ENCODE measurements at places on chromosomes 6 and 20. TPM values are rescaled to one million over a fixed set of nuclear protein-coding genes. Genes with fewer than 3 reads are reported as not detected.

VSX1 gene
- not detected for total RNA-seq

GRCh38 chr6:126526996-126527606 is 187.2 kb downstream of the CENPW start:
- no peak overlapping the region for H3K4me3 ChIP-seq
- no peak overlapping the region for H3K27ac ChIP-seq
- no peak for DNase-seq
- H3K4me1 ChIP-seq = peaks cover 2% of the 10 kb centered on the region

DNA sequence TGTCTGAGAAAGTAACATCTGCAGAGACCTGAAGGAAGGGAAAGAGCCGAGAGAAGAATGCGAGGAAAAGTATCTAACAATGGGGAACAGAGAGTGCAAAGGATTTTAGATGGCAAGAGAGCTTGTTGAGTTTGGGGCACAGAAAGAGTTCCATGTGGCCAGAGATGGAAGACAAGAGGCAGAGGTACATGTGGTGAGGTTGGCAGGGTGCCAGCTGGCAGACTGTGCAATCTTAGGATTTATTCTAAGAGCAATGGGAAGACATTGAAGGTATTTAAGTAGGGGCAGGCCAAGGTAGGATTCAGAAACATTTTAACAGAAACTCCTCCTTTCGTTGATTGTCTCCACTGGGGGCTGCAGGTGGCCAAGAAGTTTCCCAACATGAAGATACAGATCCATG is 20.4 kb upstream of the LBP start:
- H3K4me3 ChIP-seq = no peak overlapping the region
- H3K27me3 ChIP-seq = peaks cover 4% of the 10 kb centered on the region
- no peak for DNase-seq
- H3K4me1 ChIP-seq = no peaks in the 10 kb centered on the region

DNA sequence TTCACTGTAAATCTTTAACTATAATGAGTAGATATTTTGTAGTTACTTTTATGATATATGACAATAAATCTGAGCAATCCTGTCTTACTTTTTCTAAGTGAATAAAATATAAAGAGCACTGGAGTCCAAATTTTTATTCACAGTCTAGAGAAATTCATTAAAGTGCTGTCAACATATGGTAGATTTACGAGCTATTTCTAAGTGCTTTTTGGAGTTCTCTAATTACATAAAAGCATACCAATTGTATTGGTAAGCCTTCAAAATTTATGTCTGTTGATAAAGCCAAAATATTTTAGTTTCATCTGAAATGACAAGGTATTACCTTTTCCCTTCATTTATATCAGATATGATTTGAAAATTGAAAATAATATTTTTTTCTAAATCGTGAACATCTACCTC is 75.4 kb downstream of the MAN1A1 start:
- no peak overlapping the region for H3K27ac ChIP-seq
- no peaks in the 10 kb centered on the region for H3K27me3 ChIP-seq
- H3K4me1 ChIP-seq = peaks cover 2% of the 10 kb centered on the region
- H3K36me3 ChIP-seq = peaks cover 56% of the 10 kb centered on the region
- no peak overlapping the region for H3K4me3 ChIP-seq

GRCh38 chr6:34238585-34239499 is 2.2 kb downstream of the HMGA1 start:
- no peak for DNase-seq
- no peaks in the 10 kb centered on the region for H3K27me3 ChIP-seq
- peak overlapping the region; percentile 86 for H3K27ac ChIP-seq
- peak overlapping the region; percentile 91 for H3K4me3 ChIP-seq

GRCh38 chr20:57704245-57704644 is 5.6 kb downstream of the PMEPA1 start:
- no peak overlapping the region for H3K4me3 ChIP-seq
- H3K27me3 ChIP-seq = peaks cover 42% of the 10 kb centered on the region

DNA sequence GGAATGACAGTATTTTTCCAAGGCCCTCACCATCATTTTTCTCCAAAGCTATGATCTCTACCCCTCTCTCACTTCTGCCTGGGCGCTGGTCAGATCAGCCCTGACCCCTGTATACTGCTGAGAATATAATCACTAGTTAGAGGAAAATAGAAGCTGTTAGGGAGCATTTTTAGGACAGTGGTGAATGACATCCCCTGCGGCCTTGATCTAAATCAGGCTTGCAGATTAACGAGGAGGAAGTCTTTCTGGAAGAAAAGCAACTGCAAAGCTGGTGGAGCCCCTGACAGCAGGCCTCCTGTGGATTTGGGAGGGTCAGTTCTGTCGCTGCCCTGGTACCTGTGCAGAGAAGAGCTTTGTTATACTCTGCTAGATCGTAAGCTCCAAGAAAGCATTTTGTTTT is 107.9 kb downstream of the RPP40 start:
- no peak for DNase-seq
- H3K4me1 ChIP-seq = no peaks in the 10 kb centered on the region
- no peak overlapping the region for H3K27ac ChIP-seq
- H3K27me3 ChIP-seq = no peaks in the 10 kb centered on the region
- H3K36me3 ChIP-seq = peaks cover 51% of the 10 kb centered on the region
- no peak overlapping the region for H3K4me3 ChIP-seq

DNA sequence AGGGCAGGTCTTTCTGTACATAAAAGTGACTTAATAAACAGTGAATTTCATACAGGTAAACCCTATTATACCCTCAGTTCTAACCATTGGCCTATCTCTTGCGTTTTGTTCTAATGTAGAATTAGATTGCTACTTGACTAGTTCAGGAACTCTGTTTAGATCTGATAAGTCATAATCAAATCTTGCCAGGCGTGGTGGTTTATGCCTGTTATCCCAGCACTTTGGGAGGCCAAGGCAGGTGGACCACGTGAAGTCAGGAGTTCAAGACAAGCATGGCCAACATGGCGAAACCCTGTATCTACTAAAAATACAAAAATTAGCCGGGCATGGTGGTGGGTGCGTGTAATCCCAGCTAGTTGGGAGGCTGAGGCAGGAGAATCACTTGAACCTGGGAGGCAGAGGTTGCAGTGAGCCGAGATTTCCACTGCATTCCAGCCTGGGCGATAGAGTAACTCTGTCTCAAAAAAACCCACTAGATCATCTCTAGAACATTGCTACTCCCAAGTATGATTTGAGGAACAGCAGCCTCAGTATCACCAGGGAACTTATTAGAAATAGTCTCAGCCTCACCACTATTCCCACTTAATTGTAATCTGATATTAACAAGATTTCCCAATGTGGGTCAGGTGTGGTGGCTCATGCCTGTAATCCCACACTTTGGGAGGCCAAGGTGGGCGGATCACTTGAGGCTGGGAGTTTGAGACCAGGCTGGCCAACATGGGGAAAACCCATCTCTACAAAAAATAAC is 12.2 kb downstream of the GTPBP2 start:
- DNase-seq = no peak
- no peak overlapping the region for H3K4me3 ChIP-seq
- H3K27me3 ChIP-seq = no peaks in the 10 kb centered on the region
- H3K4me1 ChIP-seq = no peaks in the 10 kb centered on the region
- H3K27ac ChIP-seq = no peak overlapping the region

GRCh38 chr6:79613912-79614311 is 17.2 kb upstream of the SH3BGRL2 start:
- H3K4me3 ChIP-seq = no peak overlapping the region
- no peaks in the 10 kb centered on the region for H3K36me3 ChIP-seq
- no peaks in the 10 kb centered on the region for H3K4me1 ChIP-seq

Measured in activated T-helper 2 cell treated with anti-CD3 and anti-CD28 coated beads, Interferon-gamma antibody, Interleukin-2, Interleukin-4, amounts not matched to agents 10 μg/mL and 5 μg/mL and 100 μg/mL, durations not matched to agents 14 hours and 24 hours and 36 hours (primary cell).